ENCODE measurements at places on chromosomes 2 and 18.

DNA sequence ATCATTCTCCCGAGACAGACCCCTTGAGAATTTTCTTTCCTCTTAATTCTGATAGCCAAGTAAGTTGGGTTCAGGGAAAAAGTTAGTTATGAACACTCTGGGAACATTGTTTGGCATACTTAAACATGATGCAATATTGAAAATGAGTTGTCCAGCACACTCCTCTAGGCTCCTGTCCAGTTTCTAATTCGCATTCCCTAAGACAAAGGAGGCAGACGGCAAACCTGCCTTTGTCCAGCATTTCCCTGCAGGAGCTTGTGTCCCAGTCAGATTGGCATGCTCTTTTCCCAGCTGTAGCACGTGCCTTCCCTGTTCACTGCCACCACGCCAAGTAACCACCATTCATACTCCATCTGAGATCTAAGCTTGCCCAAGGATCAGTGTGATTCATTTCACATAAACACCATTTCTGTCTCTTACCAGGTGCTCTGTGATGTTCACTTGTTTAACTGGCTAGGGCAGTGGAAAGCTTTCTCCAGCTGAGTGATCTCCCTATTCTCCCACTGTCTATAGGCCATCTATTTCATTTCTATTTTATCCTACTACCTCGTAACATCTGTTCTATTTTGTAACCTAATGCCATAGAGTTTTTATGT, 150.0 kb upstream of the EPB41L3 start:
- no peak for DNase-seq

DNA sequence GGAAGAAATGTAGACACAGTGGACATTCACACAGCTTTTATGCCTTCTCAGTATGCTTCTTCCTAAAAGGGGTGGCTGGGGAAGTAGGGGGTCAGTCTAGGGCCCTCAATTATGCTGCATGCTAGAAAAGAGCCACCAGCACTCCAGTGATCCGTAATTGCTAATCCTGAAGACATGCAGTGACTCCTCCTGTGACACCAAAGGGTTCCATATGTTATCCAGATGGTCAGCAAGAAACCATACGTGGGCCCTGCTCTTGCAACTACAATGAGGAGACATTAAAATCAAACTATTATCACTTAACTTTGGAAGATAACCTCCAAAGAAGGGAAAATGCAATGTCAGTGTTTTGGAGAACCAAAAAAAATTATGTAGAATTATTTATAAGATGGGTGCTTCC, 143.4 kb upstream of the LYPD1 start:
- no peak for DNase-seq

DNA sequence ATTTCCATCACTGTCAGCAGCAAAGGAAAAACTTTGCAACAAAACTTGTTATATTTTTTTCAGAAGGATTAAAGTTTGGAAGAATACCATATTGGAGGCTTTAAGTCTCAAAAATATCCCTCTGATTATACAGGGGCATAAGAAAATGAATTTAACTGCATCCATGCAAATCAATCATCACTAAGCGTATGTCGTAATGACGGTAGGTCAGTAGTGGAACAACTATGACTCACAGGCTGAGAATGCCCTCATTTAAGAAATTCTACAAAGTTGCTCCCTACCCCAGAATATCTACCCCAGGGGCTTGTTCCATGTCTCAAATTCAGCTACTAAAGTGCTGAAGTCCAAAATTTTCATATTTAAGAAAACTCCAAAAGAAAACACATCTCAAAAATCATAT, 12.5 kb upstream of the NAB1 start:
- no peak for DNase-seq

- DNase-seq: no peak
Measured at GRCh38 chr2:191350826-191351225, 105.6 kb downstream of the MYO1B start.

- DNase-seq: no peak
Measured at GRCh38 chr2:54954705-54955357, 95.4 kb downstream of the RTN4 start.

DNA sequence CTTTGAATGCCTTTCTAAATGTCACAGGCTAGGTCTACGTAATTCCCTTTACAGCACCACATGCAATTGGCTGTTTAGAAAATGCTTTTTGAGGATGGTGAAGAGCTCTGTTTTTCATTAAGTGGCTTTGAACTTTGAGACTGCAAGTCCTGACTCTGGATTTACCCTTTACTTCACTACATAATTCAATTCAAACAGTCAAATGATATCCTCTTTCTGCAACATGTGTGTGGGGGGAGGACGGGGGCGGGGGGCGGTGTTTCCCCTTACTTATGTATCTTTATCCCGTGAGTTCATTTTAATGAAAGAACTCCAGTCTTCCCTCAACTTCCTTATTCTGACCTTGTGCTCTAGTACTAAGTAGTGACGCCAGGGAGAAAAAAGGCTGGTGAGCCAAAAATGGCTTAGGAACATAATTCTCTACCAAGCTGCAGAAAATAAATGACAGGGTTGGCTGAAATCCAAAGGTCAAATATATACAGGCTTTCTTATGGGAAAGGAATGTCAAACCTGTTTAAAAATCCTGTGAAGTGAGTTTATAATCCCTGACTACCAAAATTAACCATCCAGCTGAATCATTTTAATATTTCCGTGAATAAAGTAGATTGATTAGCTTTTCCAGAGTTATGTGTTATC, 119.6 kb downstream of the SLC8A1 start:
- no peak for DNase-seq
